ENCODE measurements at places on chromosomes 1 and 21.

DNA sequence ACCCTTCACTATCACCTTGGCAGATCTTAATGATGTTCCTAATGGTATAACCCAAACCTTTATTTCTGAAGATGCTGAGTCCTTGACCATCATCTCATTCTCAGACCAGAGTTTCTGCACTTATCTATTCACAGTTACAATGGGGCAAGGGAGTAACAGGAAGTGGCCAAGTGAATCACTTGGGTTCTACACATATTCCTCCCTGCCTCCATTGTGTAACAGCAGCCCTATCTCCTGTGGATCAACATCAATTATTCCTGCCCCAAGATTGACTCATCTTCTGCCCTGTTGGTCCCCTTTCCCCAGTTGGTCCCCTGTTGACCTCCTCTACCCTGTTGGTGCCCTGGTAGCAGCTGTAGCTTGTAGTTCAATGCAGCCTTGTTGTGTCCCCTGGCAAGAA, 10.3 kb upstream of the S100A7 start:
- no peak for DNase-seq

DNA sequence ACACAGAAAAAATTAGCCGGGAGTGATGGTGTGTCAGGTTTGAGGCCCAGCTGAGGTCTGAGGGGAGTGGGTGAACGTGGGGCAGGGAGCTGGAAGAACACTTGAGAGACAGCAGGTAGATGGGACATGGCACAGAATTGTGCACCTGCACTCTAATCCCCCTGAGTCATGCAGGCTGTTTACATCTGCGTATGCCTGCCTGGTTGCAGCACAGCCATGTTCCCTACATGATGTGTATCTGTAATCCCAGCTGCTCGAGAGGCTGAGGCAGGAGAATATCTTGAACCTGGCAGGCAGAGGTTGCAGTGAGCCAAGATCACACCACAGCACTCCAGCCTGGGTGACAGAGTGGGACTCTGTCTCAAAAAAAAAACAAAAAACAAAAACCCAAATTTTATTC, 44.8 kb downstream of the ATP5PO start:
- no peak for DNase-seq

DNA sequence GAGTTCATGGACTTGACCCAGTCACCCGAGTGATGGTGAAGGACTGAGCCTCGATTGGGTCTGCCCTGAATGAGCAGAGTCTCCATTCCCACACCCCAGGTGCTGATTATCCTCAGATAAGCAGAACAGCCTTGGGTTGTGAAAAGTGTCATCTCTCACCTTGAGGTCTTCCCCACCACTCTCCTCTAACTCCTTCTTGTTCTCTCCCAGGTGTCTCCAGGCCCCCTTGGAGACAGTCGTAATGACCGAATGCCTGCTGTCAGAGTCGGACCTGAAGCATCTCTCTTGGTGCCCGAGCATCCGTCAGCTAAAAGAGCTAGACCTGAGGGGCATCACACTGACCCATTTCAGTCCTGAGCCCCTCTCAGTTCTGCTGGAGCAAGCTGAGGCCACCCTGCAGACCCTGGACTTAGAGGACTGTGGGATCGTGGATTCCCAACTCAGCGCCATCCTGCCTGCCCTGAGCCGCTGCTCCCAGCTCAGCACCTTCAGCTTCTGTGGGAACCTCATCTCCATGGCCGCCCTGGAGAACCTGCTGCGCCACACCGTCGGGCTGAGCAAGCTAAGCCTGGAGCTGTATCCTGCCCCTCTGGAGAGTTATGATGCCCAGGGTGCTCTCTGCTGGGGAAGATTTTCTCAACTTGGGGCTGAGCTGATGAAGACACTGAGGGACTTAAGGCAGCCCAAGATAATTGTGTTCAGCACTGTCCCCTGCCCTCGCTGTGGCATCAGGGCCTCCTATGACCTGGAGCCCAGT, 3.4 kb downstream of the PRAMEF12 start:
- DNase-seq = no peak

- DNase-seq = no peak
These were observed 9.7 kb upstream of the IGFN1 start for GRCh38 chr1:201180901-201181300.

- no peak for DNase-seq
These were observed 230.3 kb upstream of the IRF2BP2 start for GRCh38 chr1:234840253-234840652.

DNA sequence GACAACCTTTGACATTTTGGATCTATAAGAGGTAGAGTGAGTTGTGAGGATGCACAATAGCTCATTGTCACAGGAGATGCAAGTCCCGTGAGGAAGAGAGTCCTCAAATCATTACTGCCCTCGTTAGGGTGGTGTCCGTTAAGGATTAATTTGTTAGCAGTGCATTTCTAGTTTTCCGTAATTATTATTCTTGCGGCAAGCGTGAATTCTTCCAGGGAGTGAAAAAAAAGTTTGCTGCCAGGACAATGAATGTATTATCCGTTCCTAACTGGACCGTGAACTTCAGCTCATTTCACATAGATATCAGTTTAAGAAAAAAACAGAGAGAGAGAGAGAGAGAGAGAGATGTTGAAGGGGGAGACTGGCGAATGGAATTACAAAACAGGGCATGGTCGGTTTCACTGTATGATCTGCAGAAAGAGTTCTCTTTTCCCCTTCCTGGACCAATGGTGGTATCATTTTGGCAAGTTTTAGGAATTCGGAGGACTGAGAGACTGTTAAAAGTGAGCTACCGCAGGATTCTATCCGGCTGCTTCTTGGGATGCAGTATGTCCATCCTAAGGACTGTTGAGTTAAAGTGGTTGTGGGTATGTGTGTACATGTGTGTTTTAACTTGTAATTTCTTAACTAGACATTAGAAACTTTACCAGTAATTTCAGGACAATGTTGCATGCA, 216.0 kb upstream of the NFIA start:
- DNase-seq = no peak

GRCh38 chr1:48105165-48105564, 108.0 kb upstream of the TRABD2B start:
- DNase-seq = no peak

DNA sequence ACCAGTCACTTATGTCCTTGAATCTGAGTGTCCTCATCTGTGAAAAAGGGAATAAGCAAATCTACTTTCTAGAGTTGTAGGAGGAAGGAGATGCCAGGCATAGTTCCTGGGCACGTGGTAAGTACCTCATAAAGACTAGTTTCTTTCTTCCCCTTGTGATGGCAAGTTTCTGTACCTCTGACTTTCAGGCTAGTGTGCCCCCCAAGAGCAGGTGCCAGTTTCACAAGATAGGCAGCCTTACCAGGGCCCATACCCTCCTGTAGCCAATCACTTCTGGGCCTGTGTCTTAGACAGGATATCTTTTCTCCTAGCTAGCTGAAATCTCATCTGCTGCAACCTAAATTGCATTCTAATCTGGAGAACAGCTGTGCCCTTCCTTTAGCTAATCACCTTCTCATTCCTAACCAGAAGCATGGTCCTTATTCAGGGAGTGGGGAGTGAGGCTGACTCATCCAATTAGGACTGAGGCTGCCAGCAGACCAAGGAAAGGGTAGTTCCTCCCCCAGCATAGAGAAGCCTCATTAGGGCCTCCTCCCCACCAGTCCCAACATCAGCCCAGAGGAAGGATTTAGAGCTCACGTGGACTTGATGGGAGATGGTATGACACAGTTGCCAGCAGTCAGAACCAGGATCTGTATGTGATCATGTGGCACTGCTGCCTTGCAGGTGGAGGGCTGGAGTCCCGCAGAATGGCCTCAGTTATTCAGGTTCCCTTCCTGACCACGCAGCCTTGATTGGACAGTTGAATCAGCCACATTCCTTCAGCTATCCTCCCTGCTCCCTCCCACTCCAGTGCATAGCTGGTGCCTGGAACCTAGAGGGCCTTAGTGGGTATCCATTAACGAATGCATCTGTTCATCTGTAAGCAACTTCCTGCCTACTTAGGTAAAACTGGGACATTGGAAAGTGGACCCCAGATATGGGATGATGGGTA, 7.9 kb downstream of the KLHDC8A start:
- DNase-seq = peak; percentile 91

DNA sequence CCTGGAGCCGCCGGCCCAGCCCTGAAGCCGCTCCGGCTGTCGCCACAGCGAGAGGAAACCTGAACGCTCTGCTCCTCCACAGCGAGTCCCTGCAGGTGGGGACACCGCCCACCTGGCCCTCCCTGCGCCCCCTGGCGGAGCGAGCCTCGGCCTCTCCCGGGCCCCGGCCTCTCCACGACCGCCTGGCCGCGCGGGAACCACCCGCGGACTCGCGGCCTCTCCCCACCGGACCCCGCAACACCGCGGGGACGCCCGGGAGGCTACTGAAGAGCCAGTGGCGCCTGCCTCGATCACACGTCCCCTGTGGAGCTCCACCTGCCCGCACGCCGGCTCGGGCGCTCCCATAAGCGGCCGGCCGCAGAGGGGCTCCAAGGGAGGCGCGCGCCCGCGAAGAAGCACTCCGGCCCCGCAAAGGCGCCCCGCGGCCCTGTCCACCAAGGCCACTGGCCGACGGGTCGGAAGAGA, 109.6 kb downstream of the KCNN3 start:
- DNase-seq = peak; percentile 41

GRCh38 chr1:42962641-42963377, 4.1 kb upstream of the SLC2A1 start:
- DNase-seq = peak; percentile 55

GRCh38 chr1:219708919-219709543, 96.1 kb upstream of the ZC3H11B start:
- no peak for DNase-seq

DNA sequence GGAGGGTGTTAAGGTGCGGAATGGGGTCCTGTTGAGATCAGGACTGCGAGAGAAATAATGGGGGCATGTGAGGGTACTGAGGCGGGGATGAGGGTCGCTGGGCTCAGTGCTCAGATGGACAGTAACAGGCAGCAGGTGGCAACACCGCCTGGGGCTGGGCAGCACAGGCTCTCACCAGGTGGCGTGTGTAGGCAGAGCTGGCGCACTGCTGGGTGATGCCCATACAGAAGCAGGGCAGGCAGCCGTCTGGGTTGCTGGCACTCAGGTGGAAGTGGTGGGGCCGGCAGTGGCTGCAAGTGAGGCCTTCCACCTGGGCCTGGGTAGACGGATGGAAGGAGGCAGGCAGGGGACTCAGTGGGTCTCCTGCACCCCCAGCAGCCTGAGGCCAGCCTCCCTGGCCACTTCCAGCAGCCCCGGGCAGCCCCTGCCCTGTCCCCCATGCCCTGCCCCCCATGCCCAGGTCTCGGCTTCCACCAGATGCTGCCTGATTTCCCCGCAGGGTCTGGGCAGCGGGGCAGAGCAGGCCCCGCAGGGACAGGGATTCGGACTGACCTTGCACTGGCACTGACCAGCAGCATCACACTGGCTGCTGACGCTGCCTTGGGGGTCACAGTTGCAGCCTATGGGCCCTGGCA, 60.5 kb downstream of the LDLRAD2 start:
- DNase-seq = no peak

DNA sequence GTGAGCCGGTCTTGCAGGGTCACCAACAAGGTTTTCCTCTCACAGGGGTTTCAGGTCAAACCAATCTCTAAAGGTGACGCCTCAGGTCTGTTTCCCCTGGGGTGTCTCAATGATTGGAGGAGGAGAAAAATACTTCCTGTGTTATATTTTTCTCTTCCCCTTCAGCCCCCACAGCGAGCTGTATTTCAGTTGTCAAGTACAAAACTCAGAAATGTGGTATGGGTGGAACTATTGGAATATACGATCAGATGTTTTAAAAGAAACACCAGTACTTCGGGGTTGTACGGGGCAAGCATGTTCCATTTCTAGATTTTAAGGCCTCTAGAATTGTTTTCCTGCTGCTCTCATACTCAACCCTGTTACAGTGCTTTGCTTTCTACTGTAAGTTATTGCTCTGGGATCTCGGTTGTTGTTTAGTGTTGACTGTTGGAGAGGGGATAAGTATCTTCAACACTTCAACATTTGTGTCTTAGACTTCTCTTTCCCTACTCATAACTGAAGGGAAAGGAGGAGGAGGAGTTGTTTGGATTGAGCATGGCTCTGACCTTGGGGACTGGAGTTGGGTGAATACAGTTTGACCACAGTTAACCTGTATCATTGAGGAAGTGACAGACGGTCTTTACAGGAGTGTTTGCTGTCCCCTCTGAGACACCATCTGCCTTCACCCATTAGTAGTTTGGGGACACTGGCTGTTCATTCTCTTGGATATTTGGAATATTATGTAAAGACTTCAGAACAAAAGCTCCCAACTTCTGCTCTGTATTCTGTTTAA, 2.0 kb downstream of the MAPKAPK2 start:
- DNase-seq = peak; percentile 79

DNA sequence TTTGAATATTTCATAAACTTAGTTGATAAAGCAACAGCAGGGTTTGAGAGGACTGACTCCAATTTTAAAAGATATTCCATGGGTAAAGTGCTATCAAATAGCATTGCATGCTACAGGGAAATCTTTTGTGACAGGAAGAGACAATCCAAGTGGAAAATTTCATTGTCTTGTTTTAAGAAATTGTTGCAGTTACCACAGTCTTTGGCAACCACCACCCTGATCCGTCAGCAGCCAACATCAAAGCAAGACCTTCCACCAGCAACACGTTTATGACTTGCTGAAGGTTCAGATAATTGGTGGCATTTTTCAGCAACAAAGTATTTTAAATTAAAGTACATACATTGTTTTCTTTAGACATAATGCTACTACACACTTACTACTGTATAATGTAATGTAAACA, 47.8 kb downstream of the ADGRL4 start:
- DNase-seq = no peak

DNA sequence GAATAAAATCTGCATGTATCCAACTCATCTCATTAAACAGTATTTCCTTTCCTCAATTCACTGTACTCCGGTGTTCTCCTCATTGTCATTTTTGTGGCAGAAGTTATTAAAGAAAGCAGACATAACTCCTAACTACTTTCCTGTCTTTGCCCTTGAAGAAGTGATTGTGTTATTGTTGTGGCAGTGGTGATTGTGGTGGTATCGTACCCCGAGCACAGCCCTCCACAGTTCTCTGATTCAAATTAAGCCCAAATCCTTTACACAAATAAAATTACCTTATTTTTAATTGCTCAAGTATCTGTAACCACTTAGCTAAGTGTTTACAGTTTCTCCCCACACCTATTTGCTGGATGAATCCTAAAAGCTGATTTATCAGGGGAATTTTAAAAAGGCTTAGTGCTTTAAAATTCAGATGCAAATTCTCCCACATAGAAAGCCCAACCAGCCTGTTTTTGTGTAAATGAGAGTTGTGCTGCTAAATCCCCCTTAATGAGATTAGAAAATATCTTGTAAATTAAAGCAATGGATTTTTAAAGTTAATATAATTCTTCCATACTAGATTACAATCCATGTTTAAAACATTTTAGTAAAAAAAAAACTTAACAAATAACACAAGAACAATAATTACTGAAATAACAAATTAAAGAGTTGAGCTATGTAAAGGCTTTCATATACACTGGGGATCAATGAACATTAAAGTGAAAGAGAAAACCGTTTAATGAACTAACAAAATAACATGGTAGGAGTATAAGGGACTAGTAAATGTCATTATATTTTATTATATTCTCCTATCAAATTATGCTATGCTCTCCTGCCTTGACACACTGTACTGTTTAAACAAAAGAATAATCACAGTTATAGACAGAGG, 259.0 kb downstream of the NEGR1 start:
- peak; percentile 14 for DNase-seq

GRCh38 chr1:53792806-53793205, 45.3 kb downstream of the NDC1 start:
- no peak for DNase-seq

Measured in NCI-H524 (cell line).